Suppressor macrophage treated with lipopolysaccharide for 4 hours (primary cell): ENCODE measurements at places on chromosomes 2 and 18.

- DNase-seq, result no peak
Observed at GRCh38 chr2:72963423-72964145, 46.3 kb downstream of the EMX1 start.

GRCh38 chr2:137951586-137951985 lies 12.7 kb upstream of the HNMT start:
- peak; percentile 69 for DNase-seq

DNA sequence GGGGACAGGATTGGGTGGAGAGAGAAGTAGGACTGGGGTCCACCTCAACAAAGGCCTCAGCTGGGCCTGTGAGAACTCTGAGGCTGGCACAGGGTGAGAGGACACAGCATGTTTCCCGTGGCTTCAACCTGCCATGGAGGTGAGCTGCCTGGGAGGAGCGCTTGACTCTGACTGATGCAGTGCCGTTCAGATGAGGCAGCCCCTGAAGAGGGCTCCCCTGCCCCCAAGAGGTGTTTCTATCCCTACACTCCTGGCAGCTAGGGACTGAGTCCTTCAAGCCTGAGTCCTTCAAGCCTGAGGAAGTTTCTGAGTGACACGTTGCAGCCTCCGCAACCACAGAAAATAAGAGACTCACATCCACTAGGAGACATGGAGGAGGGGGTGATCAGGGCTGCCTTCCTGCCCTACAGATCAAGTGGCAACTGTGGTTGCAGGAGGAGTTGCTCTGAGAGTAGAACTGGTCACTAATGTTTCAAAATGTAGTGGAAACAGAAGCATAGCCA lies 49.6 kb upstream of the TMEM177 start:
- DNase-seq, result no peak

DNA sequence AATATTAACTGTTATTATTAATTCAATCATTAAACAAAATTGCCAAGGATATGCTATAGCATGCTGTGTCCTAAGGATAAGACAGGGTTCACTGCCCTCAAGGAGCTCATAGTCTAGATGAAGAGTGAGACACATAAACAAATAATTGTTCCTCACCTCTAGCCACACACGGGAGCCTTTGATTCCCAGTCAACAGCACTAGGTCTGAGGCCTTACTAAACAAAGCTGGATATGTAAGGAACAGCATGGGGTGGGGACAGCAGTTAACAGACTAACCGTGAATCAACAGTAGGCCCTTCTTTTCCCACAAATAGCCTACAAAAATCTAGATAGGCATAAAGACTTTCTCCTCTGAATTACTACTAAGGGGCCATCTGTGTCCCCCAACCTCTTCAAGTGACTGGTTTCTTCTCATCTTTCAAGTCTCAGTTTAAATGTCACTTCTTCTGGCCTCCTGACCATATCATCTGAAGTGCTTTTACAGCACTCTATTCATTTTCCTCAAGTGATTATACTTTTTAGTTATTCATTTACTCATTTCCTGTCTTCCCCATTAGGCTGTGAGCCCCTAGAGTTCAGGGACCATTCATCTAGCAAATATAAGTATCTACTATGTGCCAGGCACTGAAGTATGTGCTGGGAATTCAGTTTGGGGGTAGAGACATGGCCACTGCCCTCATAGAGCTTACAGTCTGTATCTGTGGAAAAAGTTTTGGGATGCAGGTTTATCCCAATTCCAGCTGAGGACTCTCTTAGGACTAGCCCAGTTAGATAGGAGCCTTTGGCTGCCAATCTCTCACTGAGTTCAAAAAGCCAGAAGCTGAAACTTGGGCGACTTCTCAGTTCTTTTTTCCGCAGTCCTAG lies 29.9 kb upstream of the IHH start:
- no peak for DNase-seq

DNA sequence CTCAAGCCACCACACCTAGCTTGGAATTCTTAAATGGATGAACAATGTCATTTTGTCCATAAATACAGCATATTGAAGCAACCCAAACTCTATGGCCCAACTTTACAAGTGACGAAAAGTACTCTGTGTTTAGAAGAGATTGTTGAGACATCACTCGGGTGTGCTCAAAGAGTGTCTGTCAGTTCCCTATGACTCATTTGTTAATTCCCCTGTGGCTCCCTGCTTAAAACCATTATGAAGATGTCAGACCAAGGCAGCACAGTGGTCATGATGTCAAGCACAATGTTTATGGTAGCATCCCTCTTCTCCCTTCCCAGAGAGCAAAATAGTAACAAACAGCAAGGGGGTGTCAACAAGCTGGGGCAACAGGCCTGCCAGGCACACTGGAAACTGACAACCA lies 3.0 kb downstream of the LYG1 start:
- DNase-seq, result peak; percentile 8
